GM12878 (cell line): ENCODE measurements at places on chromosomes 7 and 10. TPM values are rescaled to one million over a fixed set of nuclear protein-coding genes. Genes with fewer than 3 reads are reported as not detected.

The CCDC146 gene
- 0.16 and 1.2 TPM in 2 replicates for polyA plus RNA-seq

The CTNNA3 gene
- polyA plus RNA-seq, result 0.15 TPM in 1 of 2 replicates, not detected in the other

The CCDC3 gene
- not detected in 2 replicates for polyA plus RNA-seq

The LBX1 gene
- polyA plus RNA-seq, result not detected in 2 replicates
